Lung (tissue), 17 donors: ENCODE measurements at places on chromosomes 1 and 21. TPM values are rescaled to one million over a fixed set of nuclear protein-coding genes. Genes with fewer than 3 reads are reported as not detected.

The HRNR gene
- not detected for total RNA-seq

The CD5L gene
- total RNA-seq = 6.1 TPM

The TMEM82 gene
- total RNA-seq = not detected

The HAO2 gene
- not detected for total RNA-seq

The LRRC38 gene
- total RNA-seq = not detected

DNA sequence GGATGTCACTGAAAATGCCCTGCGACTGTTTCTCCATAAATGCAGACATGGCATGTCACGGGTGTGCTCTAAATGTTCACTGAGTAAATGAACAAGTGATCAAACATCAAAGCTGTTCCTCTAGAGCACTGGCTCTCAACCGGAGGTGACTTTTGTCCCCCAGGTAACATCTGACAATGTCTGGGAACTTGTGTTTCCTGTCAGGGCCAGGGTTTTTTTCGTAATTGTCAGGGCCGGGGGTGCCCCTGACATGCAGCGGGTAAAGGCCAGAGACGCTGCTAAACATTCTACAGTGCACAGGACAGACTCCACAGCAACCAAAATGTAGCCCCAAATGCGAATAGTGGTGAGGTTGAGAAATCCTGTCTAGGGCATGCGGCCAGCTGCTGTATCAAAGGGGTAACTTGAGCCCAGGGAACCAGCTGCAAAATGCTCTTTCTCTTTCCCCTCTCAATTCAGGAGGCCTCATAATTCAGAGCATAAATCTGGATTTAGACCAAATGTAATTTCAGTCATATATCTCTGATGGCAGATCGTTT lies 2.0 kb downstream of the ALDH4A1 start:
- H3K4me3 ChIP-seq = no peak overlapping the region
- H3K27ac ChIP-seq = no peak overlapping the region
- DNase-seq = peak; percentile 72
- H3K27me3 ChIP-seq = no peaks in the 10 kb centered on the region
- no peaks in the 10 kb centered on the region for H3K36me3 ChIP-seq

- no peaks in the 10 kb centered on the region for H3K36me3 ChIP-seq
- H3K27me3 ChIP-seq = no peaks in the 10 kb centered on the region
- no peak for DNase-seq
Observed at GRCh38 chr1:8706291-8706690, 111.1 kb downstream of the RERE start.

DNA sequence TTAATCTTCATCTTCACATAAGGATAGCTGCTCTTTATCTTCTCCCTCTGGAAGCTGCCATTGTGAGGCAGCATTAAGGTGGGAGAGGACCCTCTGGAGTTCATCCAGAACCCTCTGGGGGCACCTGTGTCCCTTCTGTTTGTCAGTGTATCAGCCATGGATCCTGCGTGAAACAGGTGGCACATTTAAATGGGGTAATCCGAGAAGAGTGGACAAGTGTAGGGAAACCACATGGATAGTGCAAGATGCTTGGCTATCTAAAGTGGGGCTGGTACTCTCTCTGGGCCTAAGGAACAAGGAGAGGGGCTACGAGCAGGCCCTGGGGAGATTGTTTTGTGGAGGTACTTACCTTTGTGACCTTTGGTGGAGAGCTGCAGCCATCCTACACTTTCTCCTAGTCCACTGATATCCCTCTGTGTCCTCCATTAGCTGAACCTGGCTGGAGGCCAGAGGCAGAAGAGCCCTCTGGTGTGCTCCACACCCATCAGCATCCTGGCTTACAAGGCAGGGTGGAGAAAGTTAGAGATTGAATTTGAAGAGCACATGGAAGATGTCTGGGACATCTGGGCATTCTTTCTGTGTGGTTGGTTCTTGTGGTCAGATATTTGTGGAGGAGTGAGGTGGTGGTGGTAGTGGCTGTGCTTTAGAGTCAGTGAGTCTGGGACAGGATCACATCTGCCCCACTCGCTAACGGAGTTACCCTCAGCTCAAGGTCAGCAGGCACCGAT lies 117.7 kb downstream of the FGGY start:
- peaks cover 18% of the 10 kb centered on the region for H3K4me1 ChIP-seq
- no peaks in the 10 kb centered on the region for H3K27me3 ChIP-seq
- H3K4me3 ChIP-seq = no peak overlapping the region
- no peak for DNase-seq
- H3K27ac ChIP-seq = no peak overlapping the region

DNA sequence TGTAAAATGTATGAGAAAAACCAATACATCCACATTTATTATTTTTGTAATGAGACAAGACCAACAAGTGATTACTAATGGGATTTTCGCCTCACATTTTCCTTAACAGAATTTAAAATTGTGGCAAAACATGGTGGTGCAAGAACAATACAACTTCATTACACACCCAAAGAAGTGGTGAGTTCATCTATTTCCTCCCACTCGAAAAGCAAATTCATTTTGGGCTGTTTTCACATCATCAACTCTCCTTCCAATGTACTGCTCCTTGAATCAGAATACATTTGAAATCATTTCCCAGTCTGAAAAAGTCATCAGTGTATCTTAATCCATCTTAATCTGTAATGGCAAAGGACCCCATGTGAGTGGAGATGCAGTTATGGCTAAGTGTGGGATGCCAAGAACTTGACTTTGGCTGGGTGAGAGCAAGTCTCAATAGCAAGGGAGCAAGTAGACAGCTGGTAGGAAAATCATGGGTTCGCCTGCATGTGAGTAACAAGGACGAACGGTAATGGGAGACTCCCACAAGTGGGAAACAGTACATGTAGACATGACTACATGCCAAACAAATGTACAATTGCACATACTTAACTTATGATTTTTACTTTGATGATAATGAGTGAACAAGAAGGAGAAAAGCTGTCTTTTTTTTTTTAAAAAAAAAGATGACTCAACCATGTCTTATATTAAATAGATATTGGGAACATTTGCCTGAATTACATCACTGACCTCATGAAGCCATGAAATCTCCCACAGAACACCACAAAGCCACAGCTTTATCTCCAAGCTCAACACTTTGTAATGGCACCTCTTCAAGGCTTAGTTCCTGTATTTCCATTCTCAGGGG lies 46.0 kb downstream of the RUNX1 start:
- H3K36me3 ChIP-seq = no peaks in the 10 kb centered on the region
- peaks cover 20% of the 10 kb centered on the region for H3K4me1 ChIP-seq
- H3K27ac ChIP-seq = no peak overlapping the region
- H3K27me3 ChIP-seq = no peaks in the 10 kb centered on the region
- H3K4me3 ChIP-seq = no peak overlapping the region

- H3K27me3 ChIP-seq = peaks cover 2% of the 10 kb centered on the region
- no peak overlapping the region for H3K4me3 ChIP-seq
- H3K36me3 ChIP-seq = no peaks in the 10 kb centered on the region
Observed at GRCh38 chr1:98988904-98989555, 15.6 kb downstream of the PLPPR5 start.

- H3K27ac ChIP-seq = no peak overlapping the region
- H3K27me3 ChIP-seq = no peaks in the 10 kb centered on the region
Observed at GRCh38 chr1:204260601-204261197, 46.9 kb upstream of the GOLT1A start.

DNA sequence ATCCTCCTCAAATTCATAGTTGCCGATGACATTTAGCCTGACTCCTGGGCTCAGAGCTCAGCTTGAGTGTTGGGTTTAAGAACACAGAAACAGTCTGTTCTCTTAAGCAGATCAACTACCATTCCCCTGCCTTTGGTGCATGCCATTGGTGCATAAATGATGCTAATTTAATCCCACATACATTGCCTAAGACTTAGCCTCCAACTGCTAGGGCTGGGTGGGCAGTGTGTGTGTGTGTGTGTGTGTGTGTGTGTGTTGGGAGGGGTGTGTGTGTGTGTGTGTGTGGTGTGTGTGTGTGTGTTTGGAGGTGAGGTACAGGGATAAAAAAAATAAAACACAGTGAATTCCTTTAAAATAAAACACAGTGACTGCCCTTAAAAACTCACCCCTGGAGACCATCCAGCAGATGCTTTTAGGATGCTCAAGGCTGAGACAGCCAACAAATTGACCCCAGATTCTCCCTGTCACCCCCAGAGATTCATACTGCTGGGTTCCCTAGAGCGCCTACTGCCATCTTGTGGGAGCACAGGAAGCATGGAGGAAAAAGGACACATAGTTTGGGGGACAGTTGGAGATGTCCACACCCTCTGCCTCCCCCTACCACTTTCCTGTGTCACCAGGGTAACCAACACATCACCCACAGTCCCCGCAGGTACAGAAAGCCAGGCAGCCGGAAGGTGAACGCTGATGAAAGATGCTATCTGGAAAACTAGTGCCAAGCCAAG lies 30.6 kb downstream of the KLHDC7A start:
- H3K36me3 ChIP-seq = no peaks in the 10 kb centered on the region
- no peak for DNase-seq
- H3K4me1 ChIP-seq = no peaks in the 10 kb centered on the region
- no peak overlapping the region for H3K4me3 ChIP-seq

DNA sequence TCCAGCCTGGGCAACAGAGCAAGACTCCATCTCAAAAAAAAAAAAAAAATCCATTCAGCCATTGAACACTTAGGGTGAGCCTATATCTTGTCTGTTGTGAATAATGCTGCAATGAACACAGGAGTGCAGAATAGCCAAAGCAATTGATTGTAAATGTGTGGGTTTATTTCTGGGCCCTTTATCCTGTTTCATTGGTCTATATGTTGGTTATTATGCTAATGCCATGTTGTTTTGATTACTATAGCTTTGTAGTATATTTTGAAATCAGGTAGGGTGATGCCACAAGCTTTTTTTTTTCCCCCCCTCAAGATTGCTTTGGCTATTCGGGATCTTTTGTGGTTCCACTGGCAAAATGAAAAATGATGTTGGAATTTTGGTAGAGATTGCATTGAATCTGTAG lies 167.5 kb downstream of the LBR start:
- no peaks in the 10 kb centered on the region for H3K36me3 ChIP-seq
- no peak for DNase-seq
- H3K27ac ChIP-seq = no peak overlapping the region
- H3K4me1 ChIP-seq = no peaks in the 10 kb centered on the region

DNA sequence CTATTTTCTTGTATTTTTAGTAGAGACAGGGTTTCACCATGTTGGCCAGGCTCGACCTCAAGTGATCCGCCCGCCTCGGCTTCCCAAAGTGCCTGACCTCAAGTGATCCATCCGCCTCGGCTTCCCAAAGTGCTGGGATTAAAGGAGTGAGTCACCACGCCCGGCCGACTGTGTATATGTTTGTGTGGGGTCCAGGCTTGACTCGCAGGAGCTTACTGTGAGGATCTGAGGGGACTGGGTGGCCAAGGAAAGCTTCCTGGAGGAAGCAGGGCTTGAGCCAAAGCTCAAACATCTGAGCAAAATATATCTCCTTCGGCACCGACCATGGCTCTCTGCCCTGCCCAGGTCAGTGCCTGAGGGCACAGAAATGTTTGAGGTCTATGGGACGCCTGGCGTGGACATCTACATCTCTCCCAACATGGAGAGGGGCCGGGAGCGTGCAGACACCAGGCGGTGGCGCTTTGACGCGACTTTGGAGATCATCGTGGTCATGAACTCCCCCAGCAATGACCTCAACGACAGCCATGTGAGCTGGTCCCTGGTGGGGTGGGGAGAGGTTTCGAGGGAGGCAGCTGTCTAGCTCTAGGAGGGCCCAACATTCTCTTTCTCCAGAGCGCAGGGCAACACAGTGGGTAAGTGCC lies 10.5 kb downstream of the PADI3 start:
- H3K4me3 ChIP-seq = no peak overlapping the region
- no peak for DNase-seq
- no peaks in the 10 kb centered on the region for H3K27me3 ChIP-seq
